ENCODE measurements at places on chromosomes 1 and 21.

GRCh38 chr21:18058731-18059398 lies 185.8 kb upstream of the CHODL start:
- DNase-seq, result no peak

DNA sequence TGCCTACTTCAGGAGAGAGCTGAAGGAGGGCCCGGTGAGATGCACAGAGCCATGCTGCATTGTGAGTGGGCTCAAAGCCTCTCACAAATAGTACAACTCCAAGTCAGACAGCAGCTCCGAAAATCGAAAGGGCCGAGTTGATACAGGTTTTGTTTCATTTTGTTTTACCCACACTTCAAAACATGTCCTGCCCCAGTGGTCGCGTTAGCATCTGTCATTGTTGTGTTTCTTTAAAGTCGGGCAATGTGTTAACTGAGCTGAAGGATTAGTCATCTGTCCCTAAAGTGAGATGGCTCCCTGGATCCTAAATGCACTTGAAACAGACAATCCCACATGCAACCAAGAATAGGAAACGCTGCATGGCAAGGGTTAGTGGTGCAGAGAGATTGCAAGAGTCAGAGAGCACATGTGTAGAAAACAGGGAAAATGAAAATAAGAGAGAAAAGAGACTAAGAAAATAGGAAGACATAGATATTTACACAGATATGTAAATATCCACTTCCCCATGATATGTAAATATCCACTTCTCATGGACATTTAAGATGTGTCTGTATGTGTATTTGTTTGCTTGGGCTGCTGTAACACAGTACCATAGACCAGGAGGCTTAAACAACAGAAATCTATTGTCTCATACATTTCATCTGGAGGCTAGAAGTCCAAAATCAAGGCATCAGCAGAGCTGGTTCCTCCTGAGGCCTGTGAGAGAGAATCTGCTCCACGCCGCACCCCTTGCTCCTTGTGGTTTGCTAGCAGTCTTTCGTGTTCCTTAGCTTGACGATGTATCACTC lies 131.4 kb upstream of the RAB4A start:
- peak; percentile 42 for DNase-seq

DNA sequence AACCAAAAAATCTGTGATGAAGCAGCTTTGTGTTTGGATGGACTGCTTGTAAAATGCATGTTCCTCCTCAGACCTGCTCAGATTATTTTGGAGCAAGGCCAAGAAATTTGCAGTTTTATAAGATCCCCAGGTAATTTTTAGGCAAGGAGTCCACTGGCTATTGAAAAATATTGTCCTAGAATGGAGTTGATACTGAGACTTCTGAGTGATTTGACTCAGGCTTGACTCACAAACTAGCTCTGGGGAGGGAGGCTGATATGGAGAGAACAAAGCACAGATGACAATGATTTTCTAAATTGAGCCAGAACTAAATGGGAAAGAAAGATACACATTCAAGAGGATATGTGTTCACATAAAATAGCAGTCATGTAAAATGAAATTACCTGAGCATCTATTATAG lies 36.7 kb downstream of the AGL start:
- DNase-seq, result no peak

GRCh38 chr1:3817821-3818597 lies 21.7 kb upstream of the LRRC47 start:
- no peak for DNase-seq

DNA sequence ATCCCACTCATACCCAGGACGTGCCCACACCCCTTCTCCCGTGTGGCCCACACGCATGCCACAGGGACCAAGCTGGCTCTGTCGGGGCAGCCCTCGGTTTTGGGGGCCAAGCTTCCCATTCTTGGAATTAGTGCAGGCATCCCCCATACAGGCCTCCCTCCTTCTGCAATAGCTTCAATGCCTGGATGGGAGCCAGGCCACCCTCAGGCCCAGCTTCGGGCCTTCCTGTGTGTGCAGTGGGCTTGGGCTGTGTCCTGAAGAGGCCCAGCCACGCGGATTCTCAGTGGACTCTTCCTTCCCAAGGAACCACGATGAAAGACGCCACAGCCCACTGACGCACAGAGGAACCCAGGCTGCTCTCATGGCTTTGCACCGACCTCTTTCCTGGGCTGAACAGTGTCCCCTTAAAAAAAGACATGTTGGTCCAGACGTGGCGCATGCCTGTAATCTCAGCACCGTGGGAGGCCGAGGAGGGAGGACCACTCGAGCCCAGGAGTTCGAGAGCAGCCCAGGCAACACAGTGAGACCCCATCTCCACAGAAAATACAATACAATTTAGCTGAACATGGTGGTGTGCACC lies 3.4 kb downstream of the KRTAP10-11 start:
- DNase-seq, result no peak

GRCh38 chr1:48177257-48177656 lies 45.3 kb upstream of the SLC5A9 start:
- no peak for DNase-seq

DNA sequence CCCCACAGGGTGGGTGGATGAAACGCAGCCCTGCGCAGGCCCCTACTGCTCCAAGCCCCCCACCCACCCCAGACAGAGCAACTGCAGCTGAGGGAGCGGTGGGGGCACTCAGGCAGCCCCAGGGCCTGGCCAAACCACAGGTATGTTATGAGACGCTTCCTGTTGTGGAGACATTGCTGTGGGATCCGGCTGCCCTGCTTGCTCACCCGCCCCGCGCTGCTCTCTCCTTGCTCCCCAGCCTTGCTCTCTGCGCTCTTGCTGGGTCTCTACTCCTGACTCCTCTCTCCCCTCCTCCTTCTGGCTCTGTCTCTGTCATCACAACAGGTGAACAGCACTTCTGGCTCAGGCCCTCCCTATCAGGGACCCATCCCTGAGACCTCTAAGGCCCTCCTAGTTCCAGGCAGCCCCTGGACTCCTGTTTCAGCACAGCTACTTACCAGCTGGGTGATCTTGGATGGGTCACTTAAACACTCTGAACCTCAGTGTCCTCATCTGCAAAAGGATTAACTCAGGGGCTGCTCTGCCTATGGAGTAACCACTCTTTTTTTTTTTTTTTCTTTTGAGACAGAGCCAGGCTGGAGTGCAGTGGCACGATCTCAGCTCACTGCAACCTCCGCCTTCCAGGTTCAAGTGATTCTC lies 15.9 kb downstream of the COL8A2 start:
- no peak for DNase-seq

DNA sequence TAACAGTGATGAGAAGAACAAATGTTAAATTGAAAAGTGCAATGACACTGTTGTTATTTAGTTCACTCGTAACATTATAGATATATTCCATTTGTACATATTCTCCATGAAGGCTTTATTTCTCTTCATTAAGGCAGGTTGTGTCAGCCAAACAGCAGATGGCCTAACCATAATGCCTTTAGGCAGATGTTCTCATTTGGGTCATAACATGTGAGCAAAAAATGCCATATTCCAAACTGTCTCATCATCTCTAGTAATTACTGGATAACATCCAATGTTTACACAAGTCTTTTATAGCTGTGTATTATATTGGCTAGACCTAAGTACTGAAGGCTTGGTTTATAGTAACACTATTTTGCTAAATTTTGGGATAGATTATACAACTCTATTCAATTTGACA lies 87.2 kb upstream of the CHODL start:
- no peak for DNase-seq

DNA sequence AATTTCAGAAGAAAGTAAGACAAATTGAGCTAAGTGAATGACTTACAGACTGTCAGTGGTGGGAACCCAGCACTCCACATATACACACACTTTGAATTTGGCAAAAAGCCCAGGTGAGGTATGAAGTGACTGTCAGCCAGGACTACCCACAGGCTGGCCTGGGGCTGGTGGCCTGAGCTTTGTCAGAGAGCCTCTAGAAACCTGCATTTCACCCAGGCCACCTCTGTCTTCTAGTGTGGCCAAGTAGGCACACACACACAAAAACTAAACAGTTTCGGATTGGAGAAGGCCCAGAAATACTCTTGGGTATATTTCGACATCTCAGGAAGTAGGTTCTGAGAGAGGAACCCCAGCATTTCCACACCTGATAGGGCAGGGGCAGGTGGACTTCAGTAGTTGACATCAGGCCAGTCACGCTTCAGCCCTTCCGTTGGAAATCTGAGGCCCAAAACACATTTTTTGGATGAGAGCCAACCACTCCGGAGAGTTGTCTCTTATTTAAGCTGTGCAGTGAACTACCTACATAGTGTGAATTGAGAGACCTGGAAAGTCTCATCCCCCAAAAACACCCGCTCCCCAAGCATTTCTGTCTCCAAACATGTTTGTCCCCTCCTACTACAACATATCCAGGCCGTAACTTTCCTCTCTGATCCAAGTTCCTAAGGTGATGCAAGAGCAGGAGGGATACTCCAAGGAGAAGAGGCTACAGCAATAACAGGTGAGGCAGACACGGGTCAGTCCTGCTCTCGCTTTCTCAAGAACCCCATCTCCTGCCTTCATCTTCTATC lies 167.2 kb upstream of the PROX1 start:
- DNase-seq, result no peak

DNA sequence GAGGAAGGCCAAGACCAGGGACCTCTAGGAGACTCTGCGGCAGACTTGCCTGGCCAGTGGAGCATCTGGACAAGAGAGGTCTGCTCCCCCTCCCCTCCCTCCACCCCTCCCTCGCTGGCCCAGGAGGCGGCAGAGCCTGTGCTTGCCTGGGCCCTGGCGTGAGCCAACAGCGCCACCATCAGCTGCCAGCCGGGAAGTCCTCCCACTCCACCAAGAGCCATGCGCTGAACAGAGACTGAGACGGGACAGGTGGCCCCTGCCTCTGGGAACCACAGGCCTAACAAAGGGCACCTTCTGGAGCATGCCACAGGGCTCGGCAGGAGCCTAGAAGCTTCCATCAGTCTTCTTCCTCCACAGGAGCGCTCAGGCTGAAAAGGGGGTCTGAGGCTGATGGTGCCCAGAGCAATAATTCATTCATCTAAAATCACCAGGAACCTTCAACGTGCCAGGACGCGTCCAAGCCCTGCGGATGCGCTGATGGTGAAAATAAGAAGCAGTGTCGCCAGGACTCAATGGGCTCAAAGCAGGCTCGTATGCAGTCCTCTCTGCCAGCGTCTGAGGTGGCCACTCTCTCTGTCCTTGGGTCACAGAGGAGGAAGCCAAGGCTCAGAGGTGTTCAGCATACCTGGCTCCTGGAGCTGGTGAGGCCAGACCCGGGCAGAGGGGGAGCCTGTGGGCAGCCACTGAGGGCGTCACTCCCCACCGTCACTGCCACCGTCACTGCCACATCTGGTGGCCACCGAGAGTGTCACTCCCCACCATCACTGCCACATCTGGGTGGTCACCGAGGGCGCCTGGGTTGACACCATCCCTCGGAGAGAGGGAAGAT lies 161.2 kb downstream of the NPHP4 start:
- DNase-seq, result no peak

DNA sequence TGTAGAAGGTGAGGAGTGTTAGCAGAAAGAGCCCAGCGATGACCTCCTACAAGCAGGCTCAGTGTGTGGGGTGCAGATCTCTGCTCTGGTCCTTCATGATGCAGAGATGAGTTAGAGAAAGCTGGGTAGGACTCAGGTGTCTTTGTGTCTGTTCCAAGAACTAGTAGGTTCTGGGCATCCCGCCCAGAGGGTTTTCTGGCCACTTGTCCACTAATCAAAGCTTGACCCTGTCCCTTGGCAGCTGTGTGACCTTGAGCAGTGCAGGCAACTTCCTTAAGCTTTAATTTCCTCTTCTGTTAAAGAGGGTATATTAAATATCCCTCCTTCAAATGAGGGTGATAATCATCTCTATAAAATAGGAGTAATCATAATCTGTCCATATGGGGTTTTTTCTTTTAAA lies 54.7 kb upstream of the WNT4 start:
- DNase-seq, result no peak

Measured in suppressor macrophage (primary cell).